ENCODE measurements at places on chromosomes 2 and 18.

DNA sequence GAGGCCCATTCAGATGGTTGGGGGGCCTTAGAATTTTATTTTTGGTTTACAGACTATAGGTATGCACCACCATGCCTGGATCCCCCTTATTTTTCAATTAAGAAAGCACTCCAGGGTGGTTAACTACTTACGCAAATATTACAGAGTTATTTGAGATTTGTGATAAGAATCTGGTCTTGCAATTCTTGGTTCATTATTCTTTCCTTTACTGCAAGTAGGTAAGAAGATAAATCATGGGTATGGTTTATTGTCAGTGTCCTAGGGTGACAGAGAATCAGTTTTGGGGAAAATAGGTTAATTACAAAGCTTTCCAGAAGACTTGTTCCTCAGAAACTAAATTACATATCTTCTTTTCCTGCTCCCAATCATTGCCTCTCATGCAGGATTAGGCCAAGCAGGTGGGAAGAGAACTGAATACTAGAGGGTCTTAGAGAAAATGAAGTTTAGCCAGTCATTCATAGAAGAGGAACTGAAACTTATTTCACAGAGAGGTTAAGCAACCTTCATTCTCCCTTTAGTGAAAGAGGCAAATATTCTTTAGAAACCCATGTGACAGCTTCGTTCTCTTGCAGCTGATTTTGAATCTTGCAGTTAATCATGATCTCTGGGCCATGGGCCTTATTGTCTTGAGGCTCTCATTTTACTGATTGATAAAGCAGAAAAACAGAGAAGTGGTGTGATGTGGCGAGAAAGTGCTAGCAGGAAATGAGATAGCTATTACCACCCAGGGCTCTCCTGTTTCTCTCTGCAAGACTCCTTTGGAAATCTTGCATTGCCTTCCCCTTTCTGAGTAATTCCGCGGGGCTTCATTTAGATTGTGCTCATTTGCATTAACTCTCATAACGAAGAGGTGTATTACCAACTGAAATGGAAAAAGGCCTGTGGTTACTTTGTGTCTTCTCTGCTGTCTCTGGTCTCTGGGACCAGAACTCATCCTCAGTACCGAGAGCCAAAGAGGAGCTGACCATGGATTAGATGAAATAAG, 44.8 kb upstream of the ARHGAP25 start:
- DNase-seq: peak; percentile 56

DNA sequence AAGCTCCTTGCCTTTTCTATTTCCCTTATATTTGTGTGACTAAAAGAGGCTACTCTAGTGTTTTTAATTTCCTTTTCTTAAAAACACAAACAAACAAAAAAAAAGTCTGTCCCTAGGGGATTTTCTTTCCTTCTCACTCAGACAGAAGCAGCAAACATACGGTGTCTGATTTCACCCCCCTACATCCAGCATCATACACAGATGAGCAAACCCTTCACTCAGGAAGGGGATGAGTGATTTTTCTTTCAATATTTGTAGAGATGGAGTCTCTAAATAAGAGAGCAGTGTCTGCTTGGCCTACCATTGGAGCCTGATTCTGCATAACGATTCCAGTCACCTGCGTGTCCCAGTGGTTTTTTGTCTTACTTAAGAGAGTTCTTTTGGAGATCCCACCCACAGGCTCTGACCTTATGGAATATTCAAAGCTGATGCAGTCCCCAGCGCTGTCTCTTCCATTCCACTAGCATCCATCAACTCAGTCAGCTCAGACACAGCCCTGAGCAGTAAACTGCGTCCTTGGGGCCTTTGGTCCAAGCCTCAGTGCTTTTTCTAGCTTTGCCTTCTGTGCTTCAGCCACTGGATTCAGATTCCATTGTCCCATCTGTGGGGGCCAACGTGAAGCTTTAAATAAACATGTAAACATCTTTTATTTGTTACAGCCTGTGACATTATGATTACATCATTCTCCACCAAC, 52.6 kb upstream of the TPO start:
- no peak for DNase-seq

- DNase-seq: no peak
These were observed 7.4 kb downstream of the EPAS1 start for GRCh38 chr2:46304635-46305034.

DNA sequence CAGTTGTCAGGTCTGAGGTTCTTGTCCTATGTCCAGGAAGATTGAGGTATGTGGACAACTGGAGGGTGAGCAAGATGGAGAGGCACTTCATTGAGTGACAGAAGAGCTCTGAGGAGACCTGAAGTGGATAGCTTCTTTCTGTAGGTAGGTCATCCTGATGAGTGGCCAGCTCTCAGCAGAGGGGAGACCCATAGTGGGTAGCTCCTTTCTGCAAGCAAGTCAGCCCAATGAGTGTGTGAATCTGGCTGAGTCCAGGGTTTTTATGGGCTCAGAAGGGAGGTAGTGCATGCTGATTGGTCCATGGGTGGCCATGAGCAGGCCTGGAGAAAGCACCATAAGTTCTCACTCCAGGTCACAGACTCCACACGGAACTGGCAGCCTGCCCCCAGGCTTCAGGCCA, 92.6 kb upstream of the GALNT5 start:
- no peak for DNase-seq

GRCh38 chr2:52404046-52404445, 1363.6 kb upstream of the CHAC2 start:
- DNase-seq: no peak

GRCh38 chr2:223068071-223068470, 16.1 kb downstream of the KCNE4 start:
- no peak for DNase-seq

DNA sequence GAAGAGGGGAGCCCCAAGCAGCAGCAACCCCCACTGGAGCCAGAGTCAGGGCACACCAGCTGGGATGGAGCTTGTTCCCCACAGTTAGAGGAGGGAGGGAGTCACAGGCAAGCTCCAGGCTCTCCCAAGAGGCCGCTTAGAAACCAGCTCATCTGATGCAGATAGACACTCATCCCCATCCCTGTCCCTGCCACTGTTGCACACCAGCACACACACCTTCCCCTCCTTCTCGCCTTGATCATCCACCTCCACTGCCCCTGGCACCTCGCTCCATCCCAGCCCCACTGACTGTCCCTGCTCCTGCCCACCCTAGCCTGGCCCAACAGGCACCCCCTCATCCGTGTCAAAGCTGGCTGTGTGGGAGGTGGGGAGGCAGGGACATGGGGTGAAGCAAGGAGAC, 1.5 kb upstream of the RUFY4 start:
- DNase-seq: no peak

Measured in T-helper 1 cell (primary cell).